ENCODE measurements at places on chromosomes 13 and 19. TPM values are rescaled to one million over a fixed set of nuclear protein-coding genes. Genes with fewer than 3 reads are reported as not detected.

DLL3 gene
- total RNA-seq = 9.6 TPM

ZNF556 gene
- 0.01 TPM for total RNA-seq

FAM216B gene
- total RNA-seq = not detected

RNF225 gene
- 0.19 TPM for total RNA-seq

ZNF600 gene
- 0.59 TPM for total RNA-seq

KIR2DL4 gene
- total RNA-seq = not detected

ZNF497 gene
- 1.5 TPM for total RNA-seq

FXYD3 gene
- 0.54 TPM for total RNA-seq

KCNN4 gene
- total RNA-seq = 48.4 TPM

IZUMO2 gene
- total RNA-seq = not detected

WDR87 gene
- not detected for total RNA-seq

ZIC2 gene
- total RNA-seq = 5.4 TPM

ZNF681 gene
- total RNA-seq = not detected

MAP4K1 gene
- 0.97 TPM for total RNA-seq

C3 gene
- total RNA-seq = 60.4 TPM

MYO1F gene
- total RNA-seq = 0.39 TPM

KIR3DL2 gene
- not detected for total RNA-seq

TNNI3 gene
- total RNA-seq = 8.1 TPM

RASIP1 gene
- 0.29 TPM for total RNA-seq

SIGLEC8 gene
- total RNA-seq = not detected

ETV2 gene
- total RNA-seq = 2.2 TPM

ZNF221 gene
- 0.38 TPM for total RNA-seq

SIGLEC12 gene
- total RNA-seq = not detected

CPAMD8 gene
- 0.05 TPM for total RNA-seq

SELENOV gene
- total RNA-seq = 0.05 TPM

ADGRE2 gene
- total RNA-seq = 0.43 TPM

LRG1 gene
- total RNA-seq = 0.06 TPM

IQCN gene
- 1.1 TPM for total RNA-seq

CEACAM21 gene
- total RNA-seq = 0.15 TPM

GRK1 gene
- not detected for total RNA-seq

DOCK6 gene
- 9.4 TPM for total RNA-seq

UBE2L5 gene
- not detected for total RNA-seq
